ENCODE measurements at places on chromosomes 7 and 10.

DNA sequence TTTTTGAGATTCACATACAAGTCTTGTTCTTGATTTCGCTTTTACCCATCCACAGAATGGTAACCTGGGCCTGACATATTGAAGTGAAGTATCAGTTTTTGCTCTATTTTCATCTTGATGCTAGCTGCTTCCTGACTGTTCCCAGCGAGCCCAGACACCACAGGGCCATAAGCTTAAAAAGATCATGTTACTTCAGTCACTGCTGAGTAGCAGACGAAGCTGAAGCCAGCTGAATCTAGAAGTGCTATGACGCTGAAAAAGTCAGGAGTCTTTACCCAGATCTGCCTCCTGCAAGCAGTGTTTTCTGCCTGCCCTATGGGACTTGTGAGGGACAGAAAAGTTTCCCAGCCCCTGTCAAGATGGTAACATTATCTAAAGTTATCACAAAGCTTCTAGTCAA lies 2.7 kb upstream of the PRXL2A start:
- DNase-seq = no peak

DNA sequence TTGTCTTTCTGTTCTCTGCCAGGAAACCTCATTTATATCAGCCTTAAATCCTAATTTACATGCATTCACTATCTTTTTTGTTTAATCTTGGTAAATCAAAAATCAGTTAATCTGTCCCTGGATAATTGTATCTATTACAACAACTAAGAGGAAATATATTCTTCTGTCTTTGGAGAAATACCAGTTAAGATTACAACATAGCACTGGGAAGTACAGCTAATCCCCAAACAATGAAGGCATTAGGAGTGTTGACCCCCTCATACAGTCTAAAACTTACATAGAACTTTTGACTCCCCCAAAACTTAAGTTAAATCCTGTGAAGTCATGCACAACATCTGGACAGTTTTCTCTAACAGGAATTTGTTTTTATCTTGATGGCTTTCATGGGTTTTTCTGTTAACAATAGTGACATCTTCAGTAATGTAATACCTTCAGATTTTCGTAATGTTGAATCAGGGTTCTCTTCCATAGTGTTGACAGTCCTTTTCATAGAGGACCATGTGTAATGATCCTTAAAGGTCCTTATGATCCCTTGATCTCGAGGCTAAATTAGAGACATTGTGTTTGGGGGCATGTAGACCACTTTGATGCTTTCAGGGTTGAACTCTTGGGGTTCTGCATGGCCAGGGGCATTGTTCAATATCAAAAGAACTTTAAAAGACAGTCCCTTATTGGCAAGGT lies 24.1 kb upstream of the ABCC2 start:
- DNase-seq = no peak

DNA sequence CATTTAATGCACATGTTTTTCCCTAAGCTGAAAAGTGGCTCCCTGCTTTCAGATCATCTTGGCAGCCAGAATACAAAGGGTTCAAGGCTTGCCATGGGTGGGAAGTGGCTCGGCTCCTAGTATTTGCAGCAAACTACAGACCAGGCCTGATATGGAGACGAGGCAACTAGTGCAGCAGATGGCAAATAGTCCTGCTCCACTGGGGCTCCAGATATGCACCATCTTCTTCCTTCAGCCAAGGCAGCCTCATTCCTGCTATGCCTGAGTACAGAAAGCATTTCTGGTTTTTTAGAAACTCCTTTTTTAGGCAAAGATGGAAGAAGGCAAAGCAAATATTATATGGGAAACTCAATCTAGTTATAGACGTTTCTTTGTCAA lies 23.9 kb downstream of the LRRC4 start:
- no peak for DNase-seq

DNA sequence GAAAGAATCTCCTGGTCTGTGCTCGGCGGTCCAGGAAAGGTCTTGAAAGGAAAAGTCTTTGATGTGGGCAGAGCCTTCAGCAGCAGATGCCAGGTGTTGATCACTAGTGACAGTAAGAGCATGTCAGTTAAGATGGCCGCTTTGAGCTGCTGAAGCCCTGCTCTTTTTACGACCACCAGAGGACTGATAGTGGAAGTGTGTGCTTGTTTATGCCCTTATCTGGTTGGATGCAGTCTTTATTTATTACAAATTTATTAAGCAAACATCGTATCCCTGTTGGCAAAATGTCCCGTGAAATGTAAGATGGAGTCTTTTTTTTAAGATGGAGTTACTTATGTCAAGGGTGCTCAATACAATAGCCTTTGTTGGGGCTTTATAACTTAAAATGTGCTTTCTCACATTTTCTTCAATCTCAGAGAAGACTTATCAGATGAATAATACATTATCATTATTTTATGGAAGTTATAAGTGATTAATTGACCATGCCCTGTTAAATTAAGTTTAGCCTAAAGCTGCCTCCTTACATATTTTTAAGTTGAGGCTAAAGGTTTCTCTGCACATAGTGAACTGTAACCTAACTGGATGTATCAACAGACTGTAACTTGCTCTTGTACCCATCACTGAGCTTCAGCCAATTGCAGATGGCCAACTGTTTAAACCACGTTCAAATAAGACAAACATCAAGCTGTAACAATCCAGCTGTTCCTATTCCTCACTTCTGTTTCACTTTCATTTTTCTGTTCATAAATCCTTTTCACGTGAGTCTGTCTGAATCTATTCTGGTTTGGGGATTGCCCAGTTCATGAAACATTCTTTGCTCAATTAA lies 97.4 kb upstream of the PIK3CG start:
- DNase-seq = no peak

- DNase-seq = no peak
These were observed 54.5 kb upstream of the LBX1 start for GRCh38 chr10:101283762-101284100.

- no peak for DNase-seq
These were observed 485.4 kb downstream of the HTR7 start for GRCh38 chr10:90372451-90372850.

DNA sequence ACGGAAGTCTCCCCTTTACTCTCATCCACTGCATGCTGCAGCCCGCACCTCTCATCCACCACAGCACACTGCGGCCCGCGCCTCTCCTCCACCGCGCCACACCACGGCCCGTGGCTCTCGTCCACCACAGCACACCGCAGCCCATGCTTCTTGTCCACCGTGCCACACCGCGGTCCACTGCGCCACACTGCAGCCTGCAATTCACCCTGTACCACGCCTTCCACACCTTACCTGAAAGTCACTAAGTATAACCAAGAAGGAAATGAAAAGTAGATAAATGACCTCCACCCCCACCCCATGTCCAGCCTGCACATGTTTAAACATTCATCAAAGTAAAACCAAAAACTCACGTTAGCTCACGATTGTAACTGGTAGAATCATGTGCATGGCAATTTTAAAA lies 176.1 kb downstream of the DIP2C start:
- no peak for DNase-seq

DNA sequence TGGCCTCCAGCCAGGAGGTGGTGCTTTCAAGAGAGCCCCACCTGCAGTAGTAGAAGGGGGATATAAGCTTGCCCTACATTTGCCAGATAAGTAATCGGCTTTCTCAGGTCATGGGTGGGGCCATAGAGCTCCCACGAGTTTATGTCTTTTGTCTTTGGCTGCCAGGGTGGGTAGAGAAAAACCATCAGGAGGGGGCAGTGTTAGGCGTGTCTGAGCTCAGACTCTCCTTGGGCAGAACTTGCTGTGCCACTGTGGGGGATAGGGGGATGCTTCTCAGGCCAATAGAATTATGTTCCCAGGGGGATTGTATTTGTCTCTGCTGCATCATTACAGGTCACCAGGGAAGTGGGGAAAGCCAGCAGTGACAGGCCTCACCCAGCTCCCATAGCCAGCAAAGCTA lies 12.3 kb upstream of the MRPS33 start:
- peak; percentile 51 for DNase-seq

DNA sequence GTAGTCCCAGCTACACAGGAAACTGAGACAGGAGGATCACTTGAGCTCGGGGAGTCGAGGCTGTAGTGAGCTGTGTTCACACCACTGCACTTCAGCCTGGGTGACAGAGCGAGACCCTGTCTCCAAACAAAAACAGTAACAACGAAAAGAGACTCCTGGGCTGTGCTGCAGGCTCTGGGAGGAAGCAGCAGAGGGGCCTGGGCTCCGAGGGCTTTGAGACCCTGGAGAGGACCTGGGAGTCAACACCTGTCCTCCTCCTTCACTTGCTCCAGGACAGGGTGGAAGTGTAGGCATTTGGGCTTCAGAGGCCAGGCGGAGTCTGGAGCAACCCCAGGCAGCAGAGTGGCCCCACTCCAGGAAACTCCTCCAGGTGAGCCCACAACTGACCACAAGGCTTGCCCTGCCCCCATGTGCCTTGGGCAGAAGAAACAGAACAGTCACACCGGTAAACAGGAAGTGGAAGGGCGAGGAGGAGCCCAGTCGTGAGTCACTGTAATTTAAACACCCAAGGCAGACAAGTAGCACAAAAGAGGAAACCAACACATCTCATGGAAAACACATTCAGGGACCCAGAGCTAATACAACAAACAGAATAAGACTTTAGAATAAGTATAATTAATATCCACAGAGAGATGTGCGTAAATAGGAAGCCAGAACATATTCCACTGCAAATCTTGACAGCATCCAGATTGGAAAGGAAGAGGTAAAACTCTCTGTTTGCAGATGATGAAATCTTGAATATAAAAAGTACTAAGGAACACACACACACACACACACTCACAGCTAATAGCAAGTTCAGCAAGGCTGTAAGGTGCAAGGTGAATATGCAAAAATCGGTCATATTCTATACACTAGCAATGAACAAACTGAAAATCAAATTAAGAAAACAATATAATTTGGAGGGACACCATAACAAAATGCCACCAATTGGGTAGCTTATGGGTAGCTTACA lies 20.5 kb upstream of the RASGEF1A start:
- DNase-seq = no peak

GRCh38 chr7:2245883-2246675 lies 4.1 kb downstream of the NUDT1 start:
- DNase-seq = no peak

DNA sequence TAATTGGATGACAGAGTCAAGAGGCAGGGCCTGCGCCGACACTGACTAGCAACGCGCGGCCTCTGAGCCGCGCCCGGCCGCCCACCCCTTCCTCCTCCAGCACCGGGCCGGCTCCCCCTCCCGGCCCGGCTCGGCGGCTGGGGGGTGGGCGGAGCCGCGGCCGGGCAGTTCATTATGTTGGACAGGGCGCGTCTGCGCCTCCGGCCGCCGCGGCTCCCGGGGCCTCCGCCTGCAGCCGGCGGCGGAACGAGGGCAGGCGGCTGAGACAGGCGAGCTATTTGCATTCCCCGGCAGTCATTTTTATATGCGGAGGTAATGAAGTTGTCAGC lies 106.7 kb downstream of the SNX10 start:
- DNase-seq = no peak

- no peak for DNase-seq
These were observed 375.1 kb downstream of the PHTF2 start for GRCh38 chr7:78173666-78174065.

- no peak for DNase-seq
These were observed 16.5 kb upstream of the DDIT4 start for GRCh38 chr10:72257051-72257892.

GRCh38 chr10:69051710-69052487 lies 36.0 kb upstream of the SRGN start:
- DNase-seq = no peak

DNA sequence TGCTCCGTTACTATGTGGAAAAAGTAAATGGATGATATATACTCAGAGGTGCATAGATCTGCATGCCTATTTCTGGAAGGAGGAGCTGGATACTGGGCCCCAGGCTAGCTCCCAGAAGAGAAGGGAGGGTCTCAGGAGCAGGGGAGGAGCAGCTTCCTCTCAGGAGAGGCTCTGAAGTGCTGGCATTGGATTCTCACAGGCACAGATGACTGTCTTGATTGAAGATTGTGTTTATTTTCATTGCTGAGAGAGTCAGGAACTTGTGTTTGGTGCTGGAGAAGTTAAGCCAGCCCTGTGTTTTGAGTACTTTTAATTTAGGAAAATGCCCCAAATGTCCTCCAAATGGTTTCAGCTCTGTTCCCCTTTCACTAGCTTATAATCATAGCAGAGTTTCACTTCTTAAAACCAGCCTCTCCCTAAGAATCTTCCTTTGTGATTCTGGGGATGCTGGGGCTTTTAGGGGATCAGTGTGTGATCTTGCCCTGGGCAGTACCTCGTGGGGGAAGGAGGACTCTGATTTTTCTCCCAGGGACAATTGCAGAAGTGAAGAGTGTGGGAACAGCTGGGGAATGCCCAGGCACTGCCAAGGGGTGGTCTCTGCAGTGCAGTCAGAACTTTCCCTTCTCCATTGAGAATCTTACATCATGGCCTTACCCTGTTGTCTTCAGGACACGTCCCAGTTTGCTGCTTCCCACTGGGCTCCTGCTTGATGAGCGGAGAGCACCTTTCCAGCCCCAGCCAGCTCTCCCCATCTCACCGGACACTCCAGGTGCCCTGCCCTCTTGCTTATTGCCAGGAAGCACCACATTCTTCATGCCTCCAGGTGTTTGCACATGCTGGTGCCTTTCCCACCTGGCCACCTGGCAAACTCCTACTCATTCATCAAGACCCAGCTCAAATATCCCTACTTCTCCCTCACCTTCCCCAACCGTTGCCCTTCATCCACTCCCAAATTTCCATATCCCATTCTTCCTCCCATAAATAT lies 102.8 kb downstream of the ARHGAP22 start:
- DNase-seq = no peak

DNA sequence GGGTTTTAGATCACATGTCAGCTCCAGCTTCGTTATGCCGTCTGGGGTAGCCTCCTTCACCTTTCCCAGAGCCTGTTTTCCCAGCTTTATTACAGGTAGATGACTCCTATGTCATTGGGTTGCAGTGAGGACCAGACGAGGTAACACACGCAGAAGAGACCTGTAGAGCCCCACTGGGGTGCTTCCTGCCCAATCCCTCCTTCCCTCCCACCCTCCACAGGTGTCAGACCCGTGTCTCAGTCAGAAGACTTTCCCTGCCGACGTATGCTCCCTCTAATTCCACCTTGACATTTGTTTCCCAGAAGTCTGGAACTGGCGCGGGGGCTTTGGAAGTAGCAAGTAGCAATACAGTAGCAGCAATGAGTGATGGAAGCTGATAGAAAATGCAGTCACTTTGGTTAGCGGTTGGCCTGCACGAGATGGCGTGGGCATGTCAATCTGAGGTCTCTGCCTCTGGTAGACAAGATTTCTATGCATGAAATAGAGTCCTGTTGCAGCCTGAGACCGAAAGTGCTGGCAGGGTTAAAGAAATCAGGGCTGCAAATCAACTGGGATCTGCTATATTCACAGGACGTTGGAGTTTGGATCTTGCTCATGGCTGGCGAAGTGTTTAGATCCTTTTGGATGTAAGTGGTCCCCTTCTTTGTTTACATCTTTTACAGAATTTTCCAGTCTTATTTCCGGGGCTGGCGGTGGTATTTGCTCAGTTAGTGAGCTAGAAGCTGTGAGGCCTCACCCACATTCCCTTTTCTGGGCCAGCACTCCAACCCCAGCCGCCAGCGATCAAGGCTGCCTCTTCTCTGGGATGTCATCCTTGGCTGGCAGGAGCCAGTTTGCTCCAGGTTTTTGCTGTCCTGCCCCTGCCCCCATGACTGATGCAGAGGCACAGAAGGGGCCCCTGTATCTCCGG lies 78.3 kb upstream of the KMT2C start:
- no peak for DNase-seq

All from NCI-H526 (cell line).